ENCODE measurements at places on chromosomes 2 and 18. TPM values are rescaled to one million over a fixed set of nuclear protein-coding genes. Genes with fewer than 3 reads are reported as not detected.

Gene DOK6
- polyA plus RNA-seq, result 3.5 TPM

Gene LRRTM1
- polyA plus RNA-seq, result 0.25 TPM

Gene CCDC74B
- polyA plus RNA-seq, result 2.6 TPM

Gene TMEM200C
- polyA plus RNA-seq, result 0.15 TPM

DNA sequence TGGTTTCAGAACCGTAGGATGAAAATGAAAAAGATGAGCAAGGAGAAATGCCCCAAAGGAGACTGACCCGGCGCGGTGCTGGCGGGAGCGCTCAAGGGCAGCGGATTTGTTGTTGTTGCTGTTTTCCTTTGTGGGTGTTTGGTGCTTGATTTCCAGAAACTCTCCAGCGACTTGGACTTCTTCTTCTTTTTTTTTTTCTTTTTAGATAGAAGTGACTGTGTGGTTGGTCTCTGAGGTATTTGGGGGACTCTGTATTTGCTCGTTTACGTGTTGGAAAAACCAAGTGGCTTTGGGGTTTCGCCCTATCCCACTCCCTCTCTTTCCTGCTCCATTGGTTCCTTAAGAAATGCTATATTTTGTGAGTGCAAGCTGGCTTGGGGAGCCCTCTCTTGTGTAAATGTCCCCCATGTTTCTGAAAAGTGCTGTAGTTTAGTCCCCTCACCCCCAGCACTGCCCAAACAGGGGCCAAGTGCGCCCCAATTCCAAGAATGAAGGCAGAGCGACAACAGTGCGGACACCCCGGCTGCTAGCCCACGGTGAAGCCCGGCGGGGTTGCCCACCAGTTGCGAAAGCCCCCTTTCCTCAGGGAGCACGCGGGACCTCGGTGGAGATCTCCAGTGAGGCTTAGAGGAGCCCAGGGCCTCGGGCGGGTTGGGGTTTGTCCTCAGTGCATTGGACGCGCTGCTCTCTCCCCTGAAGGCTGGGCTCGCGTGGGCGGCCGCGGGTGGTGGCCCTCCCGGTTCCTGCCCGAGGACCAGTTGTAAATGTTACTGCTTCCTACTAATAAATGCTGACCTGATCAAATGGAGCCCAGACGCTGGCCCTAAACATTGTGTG is 1.8 kb downstream of the HOXD9 start:
- H3K4me1 ChIP-seq, result peaks cover 2% of the 10 kb centered on the region
- H3K36me3 ChIP-seq, result no peaks in the 10 kb centered on the region
- H3K27ac ChIP-seq, result peak overlapping the region; percentile 87
- DNase-seq, result peak; percentile 28
- H3K27me3 ChIP-seq, result no peaks in the 10 kb centered on the region
- H3K4me3 ChIP-seq, result peak overlapping the region; percentile 76

DNA sequence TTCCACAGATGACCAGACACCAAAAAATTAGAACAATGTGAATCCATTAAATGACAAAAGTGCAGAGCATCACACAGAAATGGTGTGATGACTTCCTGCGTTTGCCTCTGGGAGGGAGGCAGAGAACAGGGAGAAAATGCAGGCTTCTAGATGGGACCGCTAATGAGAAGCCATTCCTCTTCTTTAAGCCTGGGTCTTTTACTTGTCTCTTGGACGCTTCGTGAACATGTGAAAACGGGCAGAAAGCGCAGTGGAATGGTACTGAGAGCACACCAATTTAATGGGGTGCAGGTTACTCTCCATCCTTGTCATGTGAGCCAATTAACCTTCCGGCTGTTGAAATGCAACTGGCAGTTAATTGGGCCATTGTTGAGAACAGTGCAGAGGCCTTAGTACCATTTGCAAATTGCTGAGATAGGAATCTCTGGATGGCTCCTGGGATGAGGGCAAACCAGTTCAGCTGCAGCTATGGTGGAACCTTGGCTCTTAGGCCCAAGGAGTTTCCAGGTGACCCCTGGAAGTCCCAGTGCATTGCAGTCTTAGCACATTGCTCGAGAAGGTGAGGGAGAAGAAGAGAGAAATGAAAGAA is 210.4 kb upstream of the CXCR4 start:
- no peaks in the 10 kb centered on the region for H3K27me3 ChIP-seq
- H3K27ac ChIP-seq, result no peak overlapping the region
- H3K4me3 ChIP-seq, result no peak overlapping the region
- H3K36me3 ChIP-seq, result no peaks in the 10 kb centered on the region
- no peaks in the 10 kb centered on the region for H3K4me1 ChIP-seq
- DNase-seq, result no peak

DNA sequence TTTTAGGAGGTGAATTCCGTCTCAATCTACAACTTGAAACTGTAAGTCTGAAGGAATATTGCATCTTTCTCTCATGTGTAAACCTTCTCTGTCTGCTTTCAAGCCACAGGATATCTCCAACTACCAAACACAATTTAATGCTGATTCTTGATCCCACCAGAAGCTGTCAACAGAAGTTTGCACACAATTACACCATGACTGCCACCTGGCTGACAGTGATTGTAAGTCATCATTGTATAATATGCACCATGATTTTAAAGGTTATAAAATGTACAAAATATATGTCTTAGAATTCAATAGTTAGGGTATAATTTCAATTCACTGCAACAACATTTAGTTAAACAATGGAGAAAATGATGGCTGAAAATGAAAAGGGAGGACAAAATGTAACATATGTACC is 18.4 kb downstream of the PREPL start:
- H3K36me3 ChIP-seq, result no peaks in the 10 kb centered on the region
- peaks cover 1% of the 10 kb centered on the region for H3K4me1 ChIP-seq
- H3K27ac ChIP-seq, result no peak overlapping the region
- H3K27me3 ChIP-seq, result no peaks in the 10 kb centered on the region
- H3K4me3 ChIP-seq, result no peak overlapping the region

- H3K27ac ChIP-seq, result no peak overlapping the region
- no peaks in the 10 kb centered on the region for H3K27me3 ChIP-seq
- H3K4me1 ChIP-seq, result peaks cover 4% of the 10 kb centered on the region
- no peak overlapping the region for H3K4me3 ChIP-seq
- no peaks in the 10 kb centered on the region for H3K36me3 ChIP-seq
These were observed 99.4 kb downstream of the RTN4 start for GRCh38 chr2:54950811-54951210.

DNA sequence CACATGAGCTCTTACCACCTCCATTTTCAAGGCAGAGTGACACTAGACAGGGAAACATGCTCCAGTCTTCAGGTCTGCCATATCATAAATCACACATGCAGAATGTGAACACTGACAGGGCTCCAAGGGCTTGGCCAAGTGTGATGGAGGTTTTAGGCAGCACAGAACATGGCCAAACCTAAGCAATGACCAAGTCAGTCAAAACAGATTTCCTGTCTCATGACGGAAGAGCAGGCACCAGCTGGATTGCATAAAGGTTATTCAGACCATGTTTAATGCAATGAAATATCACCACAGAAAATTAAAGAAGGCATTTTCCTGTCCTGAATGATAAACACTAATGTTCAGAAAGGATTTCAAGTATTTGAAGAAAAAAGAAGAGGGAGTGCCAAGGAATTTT is 72.5 kb downstream of the SUMO1 start:
- no peak overlapping the region for H3K4me3 ChIP-seq
- no peak overlapping the region for H3K27ac ChIP-seq
- DNase-seq, result no peak
- no peaks in the 10 kb centered on the region for H3K27me3 ChIP-seq
- no peaks in the 10 kb centered on the region for H3K36me3 ChIP-seq
- peaks cover 4% of the 10 kb centered on the region for H3K4me1 ChIP-seq

DNA sequence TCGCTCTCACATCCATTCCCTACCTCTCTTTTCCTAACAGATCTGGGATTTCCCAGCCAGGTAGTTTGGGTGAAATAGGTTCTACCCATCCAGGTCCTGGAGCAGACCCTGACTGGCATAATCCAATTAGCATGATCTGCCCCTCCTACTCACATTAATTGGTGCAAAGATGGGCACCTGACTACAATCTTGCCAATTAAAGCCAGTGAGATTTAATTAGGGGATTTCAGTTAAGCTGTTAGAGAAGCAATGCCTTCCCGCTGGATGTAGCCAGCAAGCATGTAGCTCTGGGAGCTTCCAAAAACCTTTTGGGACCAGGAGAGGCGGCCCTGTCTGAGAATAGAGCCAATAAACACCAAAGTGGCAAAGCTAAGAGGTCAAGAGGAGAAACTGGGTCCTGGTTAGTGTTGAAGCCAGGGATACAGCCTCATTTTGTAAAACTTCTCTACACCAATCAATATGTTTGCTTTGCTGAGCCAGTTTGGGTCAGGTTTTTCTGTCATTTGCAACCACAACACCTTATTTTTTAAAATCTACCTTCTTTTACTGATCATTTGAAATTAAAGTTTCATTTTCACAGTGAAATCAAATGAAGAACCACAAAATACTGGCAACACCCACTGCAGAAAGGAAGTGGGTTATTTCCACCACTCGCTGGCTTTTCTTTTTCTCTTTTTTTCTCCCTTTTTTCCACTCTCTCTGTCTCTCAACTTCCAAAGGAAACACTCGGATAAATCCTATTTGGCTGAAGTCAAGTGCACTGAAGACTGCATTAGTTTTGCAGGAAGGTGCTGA is 3.2 kb upstream of the TTC39C start:
- no peaks in the 10 kb centered on the region for H3K27me3 ChIP-seq
- no peaks in the 10 kb centered on the region for H3K36me3 ChIP-seq
- no peak for DNase-seq
- H3K4me3 ChIP-seq, result no peak overlapping the region

GRCh38 chr2:75421986-75422385 is 138.8 kb downstream of the EVA1A start:
- no peaks in the 10 kb centered on the region for H3K27me3 ChIP-seq
- H3K4me1 ChIP-seq, result no peaks in the 10 kb centered on the region
- H3K36me3 ChIP-seq, result no peaks in the 10 kb centered on the region
- H3K4me3 ChIP-seq, result no peak overlapping the region
- no peak overlapping the region for H3K27ac ChIP-seq

GRCh38 chr2:178819147-178819875 is 12.1 kb upstream of the TTN start:
- DNase-seq, result no peak
- no peaks in the 10 kb centered on the region for H3K27me3 ChIP-seq
- H3K27ac ChIP-seq, result no peak overlapping the region
- H3K36me3 ChIP-seq, result no peaks in the 10 kb centered on the region
- no peak overlapping the region for H3K4me3 ChIP-seq

DNA sequence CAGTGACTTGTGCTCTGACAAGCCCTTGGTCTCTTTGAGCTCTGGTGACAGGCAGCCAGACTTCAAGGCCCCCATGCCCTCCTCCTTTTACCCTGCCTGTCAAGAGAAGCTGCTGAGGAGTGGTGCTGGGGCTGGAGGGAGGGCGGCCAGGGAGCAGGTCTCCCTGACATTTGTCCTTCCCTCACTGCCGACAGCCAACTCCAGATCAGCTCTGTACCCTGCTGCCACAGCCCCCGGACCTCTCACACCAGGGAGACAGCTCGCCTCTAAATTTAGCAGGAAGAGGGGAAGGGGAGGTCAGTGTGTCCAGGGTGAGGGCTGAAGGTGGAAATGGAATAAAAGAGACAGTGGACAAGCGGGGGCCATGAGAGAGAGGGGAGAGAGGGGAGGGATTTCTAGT is 155.8 kb downstream of the TDRD15 start:
- H3K4me1 ChIP-seq, result no peaks in the 10 kb centered on the region
- no peak overlapping the region for H3K4me3 ChIP-seq
- no peak overlapping the region for H3K27ac ChIP-seq
- DNase-seq, result no peak

GRCh38 chr2:46643951-46644350 is 164.6 kb downstream of the TMEM247 start:
- H3K27ac ChIP-seq, result no peak overlapping the region
- DNase-seq, result no peak
- no peaks in the 10 kb centered on the region for H3K36me3 ChIP-seq
- no peak overlapping the region for H3K4me3 ChIP-seq
- no peaks in the 10 kb centered on the region for H3K27me3 ChIP-seq

DNA sequence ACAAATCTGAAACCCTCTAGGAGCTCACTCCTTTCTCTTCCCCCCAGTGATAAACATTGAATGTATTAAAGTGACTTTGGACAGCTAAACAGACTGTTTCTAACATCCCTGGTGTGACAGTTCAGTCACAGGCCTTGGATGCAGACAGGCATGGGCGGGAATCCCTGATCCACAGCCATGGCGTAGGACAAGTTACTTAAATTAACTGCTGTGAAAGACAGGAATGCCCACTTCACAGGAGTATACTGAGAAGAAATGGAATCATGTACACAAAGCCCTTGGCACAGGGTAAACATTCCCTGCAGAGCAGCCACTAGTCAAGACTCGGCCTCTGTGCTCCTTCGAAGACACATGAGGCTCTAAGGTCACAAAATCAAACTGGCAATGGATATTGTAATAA is 34.0 kb downstream of the FARSB start:
- no peaks in the 10 kb centered on the region for H3K36me3 ChIP-seq
- no peak overlapping the region for H3K4me3 ChIP-seq
- DNase-seq, result no peak
- no peak overlapping the region for H3K27ac ChIP-seq
- no peaks in the 10 kb centered on the region for H3K4me1 ChIP-seq

DNA sequence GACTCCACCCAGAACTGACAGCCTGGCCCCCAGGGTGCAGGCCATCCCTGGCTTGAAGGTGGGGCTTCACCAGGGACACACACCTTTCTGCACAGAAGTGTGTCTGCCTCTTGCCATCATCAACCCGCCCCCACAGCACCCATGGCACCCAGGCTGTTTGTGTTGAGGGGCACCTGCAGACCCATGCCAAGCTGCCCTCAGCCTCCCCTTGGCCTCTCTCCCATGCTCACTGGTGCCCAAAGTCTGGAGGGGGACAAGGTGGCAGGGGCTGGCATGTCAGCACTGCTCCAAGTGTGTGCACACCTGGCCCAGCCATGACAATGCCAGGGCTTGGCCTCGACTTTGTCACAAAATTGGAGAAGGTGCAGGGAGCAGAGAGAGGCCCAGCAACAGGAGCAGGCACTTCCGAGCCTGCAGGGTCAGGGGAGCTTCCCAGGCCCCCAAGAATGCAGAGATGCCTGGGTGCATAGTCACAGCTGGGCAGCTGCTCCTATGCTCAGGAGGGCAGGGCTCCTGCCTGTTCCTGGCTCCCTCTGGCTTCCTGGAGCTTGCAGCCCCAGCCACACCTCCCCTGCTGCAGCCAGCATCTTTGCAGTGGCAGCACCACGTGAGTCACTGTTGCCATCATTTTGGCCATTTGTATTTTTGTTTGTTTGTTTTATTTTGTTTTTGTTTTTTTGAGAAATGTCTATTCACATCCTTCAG is 280.6 kb upstream of the UBE2E3 start:
- no peaks in the 10 kb centered on the region for H3K27me3 ChIP-seq
- H3K36me3 ChIP-seq, result no peaks in the 10 kb centered on the region
- H3K27ac ChIP-seq, result no peak overlapping the region
- no peak overlapping the region for H3K4me3 ChIP-seq

All from ovary (tissue), 10 donors.